Activated naive CD4-positive, alpha-beta T cell treated with anti-CD3 and anti-CD28 coated beads for 36 hours (primary cell): ENCODE measurements at places on chromosomes 4 and X. TPM values are rescaled to one million over a fixed set of nuclear protein-coding genes. Genes with fewer than 3 reads are reported as not detected.

Gene ZXDA
- 2.4 TPM for total RNA-seq

Gene MSX1
- total RNA-seq, result not detected

Gene MAGEA11
- not detected for total RNA-seq

Gene TMEM47
- total RNA-seq, result not detected

Gene CFAP299
- not detected for total RNA-seq

Gene PLA2G12A
- total RNA-seq, result 24.3 TPM

Gene EREG
- total RNA-seq, result not detected

Gene ERCC6L
- total RNA-seq, result 9.6 TPM

Gene SPANXN1
- not detected for total RNA-seq

Gene CENPVL1
- not detected for total RNA-seq

Gene ABLIM2
- total RNA-seq, result 0.22 TPM
